ENCODE measurements at places on chromosomes 16 and 17. TPM values are rescaled to one million over a fixed set of nuclear protein-coding genes. Genes with fewer than 3 reads are reported as not detected.

DNA sequence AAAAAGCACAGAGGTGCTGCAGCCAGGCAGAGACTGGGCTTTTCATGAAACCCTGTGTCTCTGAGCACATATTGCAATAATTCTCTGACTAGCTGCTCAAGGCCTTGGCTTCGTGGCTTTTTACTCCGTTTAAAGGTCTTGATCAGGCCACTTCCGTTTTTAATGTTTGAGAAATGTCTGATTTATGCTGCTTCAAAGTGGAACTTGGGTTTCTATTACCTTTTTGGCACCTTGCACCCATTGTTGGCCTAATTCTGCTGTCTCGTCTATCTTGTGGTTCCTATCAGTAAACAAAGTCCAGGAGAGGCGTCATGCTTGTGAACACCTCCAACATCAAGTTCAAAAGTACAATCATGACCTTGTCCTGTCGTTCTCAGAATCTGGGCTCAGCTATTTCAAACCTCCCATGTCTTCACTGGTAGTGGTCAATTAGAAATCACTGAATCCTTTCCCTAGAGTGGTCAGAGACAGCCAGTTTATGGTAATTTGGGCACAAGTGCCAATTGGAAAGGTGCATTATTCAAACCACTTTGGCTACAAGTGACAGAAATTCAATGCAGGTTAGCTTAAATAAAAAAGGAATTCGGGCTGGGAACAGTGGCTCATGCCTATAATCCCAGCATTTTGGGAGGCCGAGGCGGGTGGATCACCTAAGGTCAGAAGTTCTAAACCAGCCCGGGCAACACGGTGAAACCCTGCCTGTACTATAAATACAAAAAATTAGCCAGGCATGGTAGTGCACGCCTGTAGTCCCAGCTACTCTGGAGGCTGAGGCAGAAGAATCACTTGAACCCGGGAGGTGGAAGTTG, 33.3 kb upstream of the METTL9 start:
- no peak for DNase-seq

Gene RPRML
- not detected for total RNA-seq

- DNase-seq, result no peak
These were observed 159.4 kb upstream of the HSBP1 start for GRCh38 chr16:83648347-83648746.

DNA sequence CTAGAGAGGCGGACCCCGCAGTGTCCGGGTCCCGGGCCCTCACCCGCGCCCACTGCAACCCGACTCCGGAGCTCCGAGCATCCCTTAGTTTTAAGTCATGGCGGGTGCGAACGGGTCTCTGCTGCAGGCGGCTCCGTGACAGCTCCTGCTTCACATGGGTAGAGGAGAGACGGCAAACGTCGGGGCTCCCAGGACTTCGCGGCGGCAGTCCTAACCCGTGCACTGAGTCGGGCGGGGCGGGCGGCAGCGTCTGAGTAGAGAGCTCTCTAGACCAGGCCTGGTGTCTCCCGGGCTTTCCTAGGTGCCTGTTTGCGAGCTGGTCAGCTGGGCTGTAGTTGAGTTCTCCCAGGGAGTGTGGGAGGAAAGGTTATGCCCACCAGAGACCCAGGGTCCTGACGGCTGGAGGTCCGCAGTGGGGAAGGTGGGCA, 345 bp downstream of the TSC2 start:
- DNase-seq, result no peak

DNA sequence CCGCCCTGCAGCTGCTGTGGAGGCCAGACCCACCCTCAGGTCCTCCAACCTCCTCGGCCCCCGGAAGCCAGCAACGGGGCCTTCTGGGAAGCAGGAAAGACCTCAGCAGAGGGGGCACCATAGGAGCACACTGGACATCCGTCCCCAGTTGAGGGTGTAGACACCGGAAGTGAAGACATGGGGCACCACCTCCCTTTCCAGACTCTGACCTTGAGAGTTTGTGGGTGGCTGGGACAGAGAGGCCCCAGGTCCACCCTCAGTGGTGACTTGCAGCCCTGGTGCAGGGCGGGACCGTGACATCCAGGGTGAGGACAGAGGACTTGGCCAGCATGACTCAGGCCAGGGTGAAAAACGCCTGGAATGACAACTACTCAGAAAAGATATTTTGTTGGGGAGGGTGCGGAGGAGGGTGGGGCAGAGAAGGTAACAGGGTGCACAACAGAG, 19.9 kb downstream of the CEP295NL start:
- DNase-seq, result peak; percentile 51

Gene SYCE1L
- total RNA-seq, result not detected

GRCh38 chr17:62760059-62760944, 47.8 kb downstream of the MARCHF10 start:
- DNase-seq, result no peak

DNA sequence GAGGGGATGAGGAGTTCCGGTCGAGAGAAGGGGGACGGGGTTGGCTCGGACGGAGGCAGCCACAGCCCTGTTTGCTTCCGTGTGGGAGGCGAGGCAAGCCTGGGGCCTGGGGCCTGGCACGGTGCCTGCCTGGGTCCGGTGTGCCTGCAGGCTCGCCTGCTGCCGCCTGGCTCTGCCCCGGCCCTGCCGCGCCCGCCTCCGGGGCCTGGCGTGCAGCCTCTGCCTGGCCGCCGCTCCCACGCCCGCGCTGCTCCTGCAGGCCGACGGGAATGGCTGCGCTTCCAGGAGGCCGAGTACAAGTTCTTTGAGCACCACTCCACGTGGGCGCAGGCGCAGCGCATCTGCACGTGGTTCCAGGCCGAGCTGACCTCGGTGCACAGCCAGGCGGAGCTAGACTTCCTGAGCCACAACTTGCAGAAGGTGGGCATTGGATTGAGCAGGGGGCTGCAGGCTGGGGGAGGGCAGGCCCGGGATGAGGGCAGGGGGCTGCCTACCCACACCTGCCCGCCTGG, 53.1 kb downstream of the MRC2 start:
- DNase-seq, result no peak

DNA sequence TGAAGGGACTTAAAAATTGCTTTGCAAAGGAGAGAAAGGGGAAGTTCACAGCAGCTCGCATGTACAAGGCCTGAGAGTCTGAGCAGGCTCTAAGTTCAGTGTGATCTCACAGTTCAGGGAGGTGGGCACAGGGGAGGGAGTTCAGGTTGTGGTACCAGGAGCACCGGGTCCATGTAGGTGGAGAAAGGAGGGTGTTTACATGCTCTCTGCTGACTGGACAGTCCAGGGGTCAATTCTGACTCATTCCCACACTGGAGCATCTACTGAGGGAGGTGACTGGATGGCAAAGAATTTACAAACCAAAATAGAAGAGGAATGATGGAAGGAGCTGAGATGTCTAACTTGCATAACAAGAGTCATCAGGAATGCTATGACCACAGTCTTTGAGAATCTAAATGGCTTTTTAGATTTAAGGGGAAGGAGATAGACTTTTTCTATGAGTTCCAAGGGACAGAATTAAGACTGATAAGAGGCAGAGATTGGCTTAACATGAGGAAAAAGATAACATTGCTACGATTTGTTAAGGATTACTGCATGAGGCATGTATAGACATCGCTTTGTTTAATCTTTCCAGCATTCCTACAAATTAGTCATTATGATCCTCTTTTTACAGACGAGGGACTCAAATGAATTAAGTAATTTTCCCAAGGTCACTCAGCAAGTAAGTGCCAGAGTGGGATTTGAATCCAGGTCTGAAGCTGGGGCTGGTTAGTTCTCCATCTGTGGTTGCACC, 29.9 kb downstream of the MIS12 start:
- DNase-seq, result no peak

GRCh38 chr16:56576585-56577299, 11.9 kb downstream of the MT4 start:
- DNase-seq, result peak; percentile 90

GRCh38 chr16:63925221-63925620, 1196.6 kb downstream of the CDH11 start:
- no peak for DNase-seq

DNA sequence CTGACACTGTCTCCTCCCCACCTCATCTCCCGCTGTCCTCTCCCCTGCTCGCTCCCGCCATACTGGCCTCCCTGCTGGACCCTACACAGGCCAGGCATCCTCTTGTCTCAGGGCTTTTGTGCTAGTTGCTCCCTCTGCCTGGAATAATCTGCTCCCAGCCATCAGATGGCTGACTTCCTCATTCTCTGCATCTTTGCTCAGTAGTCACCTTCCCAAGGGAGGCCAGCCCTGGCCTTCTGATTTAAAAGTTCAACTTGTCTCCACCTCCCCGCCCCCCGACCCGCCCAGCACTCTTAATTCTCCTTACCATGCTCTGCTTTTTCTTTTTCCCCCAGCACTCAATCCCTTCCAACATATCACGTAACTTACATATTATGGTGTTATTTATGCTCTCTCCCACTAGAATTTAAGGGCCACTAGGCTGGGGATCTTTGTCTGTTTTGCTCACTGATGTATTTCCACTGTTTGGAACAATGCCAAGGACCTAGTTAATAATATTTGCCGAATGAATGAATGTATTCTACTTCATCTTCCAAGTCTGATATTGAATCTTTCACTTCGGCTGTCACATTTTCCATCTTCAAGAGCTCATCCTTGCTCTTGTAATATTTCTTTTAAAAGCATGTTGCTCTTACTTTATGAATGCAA, 178.3 kb downstream of the CDK5R1 start:
- no peak for DNase-seq

Gene SPATA22
- total RNA-seq, result not detected

Gene NPIPB6
- not detected for total RNA-seq

Gene DOC2B
- total RNA-seq, result 22.4 TPM

- no peak for DNase-seq
These were observed 97.1 kb upstream of the HS3ST3A1 start for GRCh38 chr17:13698832-13699231.

- no peak for DNase-seq
These were observed 7.0 kb upstream of the UBE2Z start for GRCh38 chr17:48901241-48901640.

DNA sequence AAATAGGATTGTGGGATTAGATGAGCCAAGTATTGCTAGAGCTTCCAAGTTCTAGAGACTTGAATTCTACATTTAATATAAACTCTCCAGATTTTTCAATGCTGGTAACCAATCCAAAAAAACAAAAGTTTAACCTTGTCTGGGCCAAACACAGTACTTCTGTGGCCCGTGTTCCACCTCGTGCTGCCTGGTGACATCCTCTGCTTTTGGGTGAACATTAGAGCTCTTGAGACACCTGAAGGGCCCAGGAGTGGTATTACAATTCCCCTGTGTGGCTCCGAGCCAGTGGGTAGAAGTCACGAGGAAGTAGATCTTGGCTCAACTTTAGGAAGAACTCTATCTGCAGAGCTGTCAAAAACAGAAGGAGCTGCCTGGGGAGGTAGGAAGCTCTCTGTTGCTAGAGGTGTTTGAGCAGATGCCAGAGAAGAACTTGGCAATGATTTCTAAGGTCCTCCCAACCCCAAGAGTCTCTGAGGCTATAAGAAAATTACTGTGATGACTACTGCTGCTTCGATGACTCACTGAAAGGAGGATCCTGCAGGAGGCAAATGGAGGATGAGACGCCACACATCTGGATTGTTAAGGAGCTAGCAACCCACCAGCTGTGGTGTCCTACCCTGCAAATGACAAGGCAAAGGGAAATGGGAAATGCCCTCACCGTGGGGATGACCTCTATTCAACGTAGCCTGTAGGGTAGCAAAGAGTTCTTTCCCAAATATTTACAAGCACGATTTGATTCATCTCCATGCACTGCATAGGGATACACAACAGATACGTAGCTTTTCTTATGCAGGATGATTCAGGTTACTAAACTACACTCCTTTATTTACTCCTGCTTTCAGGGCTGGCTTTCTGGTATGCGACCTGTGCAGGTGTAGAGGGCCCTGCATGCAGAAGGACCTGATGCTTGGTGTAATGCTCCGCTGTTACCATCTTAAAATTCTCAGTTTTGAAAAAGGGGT, 45.8 kb upstream of the GAS7 start:
- DNase-seq, result no peak

GRCh38 chr17:63694950-63695773, 4.8 kb downstream of the LIMD2 start:
- DNase-seq, result no peak

- DNase-seq, result no peak
These were observed 8.2 kb upstream of the DRG2 start for GRCh38 chr17:18079543-18079942.

Gene STH
- total RNA-seq, result not detected

Gene TBC1D26
- total RNA-seq, result not detected

- no peak for DNase-seq
These were observed 39.9 kb downstream of the WSCD1 start for GRCh38 chr17:6110088-6110487.

- DNase-seq, result no peak
These were observed 2.2 kb upstream of the AURKB start for GRCh38 chr17:8212312-8213180.

Gene CHST4
- total RNA-seq, result 23.4 TPM

GRCh38 chr16:12721841-12722421, 81.8 kb downstream of the CPPED1 start:
- no peak for DNase-seq

GRCh38 chr17:2683912-2684311, 27.7 kb downstream of the CLUH start:
- no peak for DNase-seq

DNA sequence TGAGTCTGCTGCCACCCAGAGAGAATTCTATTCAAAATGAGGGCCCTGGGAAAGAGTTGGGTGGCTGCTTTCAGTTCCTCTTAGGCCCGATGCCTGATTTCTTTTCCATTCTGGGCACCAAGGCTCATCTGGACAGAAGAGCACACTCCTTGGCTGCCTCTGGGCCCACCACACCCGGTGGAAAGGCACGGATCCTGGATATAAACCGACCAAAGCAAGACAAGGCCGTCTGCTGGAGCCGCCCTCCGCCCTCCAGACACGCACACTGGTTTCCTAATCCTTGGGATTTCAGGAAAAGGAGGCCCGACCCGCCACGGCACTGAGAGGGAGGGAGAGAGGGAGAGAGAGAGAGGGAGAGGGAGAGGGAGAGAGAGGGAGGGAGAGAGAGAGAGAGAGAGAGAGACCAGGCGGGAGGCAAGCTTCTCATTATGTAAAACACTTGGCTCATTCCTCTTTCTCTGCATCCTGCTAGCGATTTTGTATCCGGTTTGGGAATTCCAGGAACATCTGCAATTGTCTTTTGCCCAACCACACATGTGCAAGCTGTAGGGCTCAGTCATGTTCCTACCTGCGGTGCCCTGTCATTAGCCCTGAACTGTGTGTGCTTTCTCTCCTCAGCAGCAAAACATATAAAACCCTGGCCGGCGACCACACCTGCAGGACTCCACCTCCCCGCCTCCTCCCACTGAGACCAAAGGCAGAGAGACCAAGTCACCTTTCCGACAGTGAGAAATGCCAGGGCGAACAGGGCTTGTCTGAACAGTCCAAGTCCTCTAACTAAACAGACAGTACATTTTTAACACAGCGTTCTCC, 347.2 kb downstream of the SOX9 start:
- DNase-seq, result no peak

GRCh38 chr16:82124651-82125050, 45.4 kb downstream of the MPHOSPH6 start:
- DNase-seq, result no peak

Data from body of pancreas (tissue), 4 donors.